ENCODE measurements at places on chromosomes 13 and 19.

- no peak for DNase-seq
These were observed at the start of gene SLC25A41 for GRCh38 chr19:6433663-6434062. Gene SLC25A41 (minus strand): TSS chr19:6433763. CDS start chr19:6433693, 70 bp downstream.

GRCh38 chr19:10758978-10759377 lies 41.1 kb downstream of the DNM2 start:
- DNase-seq: no peak

- DNase-seq: peak; percentile 64
These were observed 445.5 kb upstream of the SGCG start for GRCh38 chr13:22735011-22735995.

DNA sequence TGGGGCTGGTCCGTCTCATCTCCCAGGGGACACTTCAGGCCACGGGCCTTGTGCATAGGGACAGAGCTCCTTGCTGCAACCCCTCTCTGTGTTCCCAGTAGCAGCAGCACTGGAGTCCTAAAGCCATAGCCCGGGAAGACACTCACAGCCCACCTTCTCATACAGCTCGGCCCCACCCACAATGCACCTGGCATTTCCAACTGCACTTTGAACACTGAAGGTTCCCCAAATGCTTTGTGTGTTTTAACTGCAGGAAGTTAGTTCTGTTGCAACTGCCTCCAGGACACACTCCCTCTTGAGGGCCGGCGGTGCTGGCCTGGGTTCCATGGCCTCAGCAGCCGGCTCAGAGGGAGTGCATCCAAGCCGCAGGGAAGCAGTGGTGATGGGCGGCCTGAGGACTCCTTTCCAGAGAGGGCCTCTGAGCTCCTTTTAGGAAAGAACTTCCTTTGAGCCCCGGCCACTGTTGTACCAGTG lies 22.7 kb upstream of the TMEM255B start:
- no peak for DNase-seq

- DNase-seq: no peak
These were observed 472.9 kb downstream of the FOXO1 start for GRCh38 chr13:40193286-40194223.
